ENCODE measurements at places on chromosomes 7 and 10.
A peak's percentile ranks its signal among the peaks of the same experiment; 100 is the strongest.

- no peak for DNase-seq
Measured at GRCh38 chr10:5142199-5142598, 42.8 kb downstream of the AKR1C8 start.

DNA sequence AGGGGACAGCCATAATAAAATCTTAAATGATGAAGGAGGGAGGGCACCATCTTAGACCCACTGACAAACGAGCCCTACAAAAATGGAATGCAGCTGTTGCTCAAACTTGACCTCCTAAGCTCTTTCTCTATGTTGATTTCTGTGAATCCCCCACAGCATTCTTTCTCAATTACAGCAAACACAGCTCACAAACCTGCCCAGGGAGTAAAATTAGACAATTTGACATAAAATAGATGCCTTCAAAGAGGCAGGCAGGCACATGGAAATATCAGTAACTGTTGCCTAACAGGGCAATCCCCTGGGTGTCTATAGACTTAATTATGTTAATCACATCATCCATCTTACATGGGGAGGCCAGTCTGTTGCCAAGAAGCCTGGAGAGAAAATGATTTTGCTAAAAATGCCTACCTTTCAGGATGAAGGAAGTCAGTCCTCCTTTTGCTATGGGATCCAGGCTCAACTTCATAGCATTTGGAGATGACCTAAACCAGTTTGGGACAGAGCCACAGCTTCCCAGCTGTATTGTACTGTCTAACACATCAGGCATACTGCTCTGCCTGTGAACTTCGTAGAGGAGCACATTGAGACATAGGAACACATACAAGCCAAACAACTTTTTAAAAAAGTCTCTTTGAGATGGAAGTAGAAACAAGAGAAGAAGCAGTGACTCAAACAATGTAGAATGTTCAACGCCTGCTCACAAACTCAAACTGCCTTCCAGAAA is 1177.4 kb downstream of the SORCS1 start:
- no peak for DNase-seq

DNA sequence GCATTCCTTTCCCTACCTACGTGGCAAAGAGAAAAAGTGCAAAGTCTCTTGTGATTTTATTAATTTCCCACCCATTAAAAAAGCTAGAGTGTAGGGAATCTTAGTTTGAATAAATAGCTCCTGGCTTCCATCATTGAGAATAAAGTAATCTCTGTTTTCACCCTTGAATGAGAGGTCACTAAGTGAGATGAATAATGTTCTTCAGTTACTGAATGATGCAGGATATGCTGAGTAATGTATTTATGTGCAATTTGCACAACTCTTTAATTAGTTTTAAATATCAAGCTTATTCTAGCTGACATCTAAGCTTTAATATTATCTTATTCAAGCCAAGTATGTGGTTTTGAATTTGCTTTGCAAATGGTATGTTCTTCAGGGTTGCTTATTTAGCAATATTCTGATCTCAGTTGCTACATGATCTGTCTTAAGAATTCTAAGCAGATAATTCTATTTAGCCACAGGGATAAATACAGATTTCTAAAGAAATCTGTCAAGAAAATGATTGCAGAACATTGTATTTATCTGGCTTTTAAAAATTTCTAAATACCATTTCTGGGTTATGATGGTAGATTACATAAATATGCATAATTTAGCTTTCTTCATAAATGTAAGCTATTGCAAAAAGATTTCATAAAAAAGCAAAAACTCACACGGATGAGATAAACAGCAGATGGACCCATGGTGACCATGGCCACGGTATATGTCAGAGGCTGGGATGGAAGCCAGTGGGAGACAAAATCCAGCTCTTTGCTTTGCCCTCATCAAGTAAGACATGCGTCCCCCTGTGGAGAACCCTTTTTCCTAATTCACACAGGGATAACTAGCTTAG is 141.0 kb downstream of the MACC1 start:
- DNase-seq = no peak

DNA sequence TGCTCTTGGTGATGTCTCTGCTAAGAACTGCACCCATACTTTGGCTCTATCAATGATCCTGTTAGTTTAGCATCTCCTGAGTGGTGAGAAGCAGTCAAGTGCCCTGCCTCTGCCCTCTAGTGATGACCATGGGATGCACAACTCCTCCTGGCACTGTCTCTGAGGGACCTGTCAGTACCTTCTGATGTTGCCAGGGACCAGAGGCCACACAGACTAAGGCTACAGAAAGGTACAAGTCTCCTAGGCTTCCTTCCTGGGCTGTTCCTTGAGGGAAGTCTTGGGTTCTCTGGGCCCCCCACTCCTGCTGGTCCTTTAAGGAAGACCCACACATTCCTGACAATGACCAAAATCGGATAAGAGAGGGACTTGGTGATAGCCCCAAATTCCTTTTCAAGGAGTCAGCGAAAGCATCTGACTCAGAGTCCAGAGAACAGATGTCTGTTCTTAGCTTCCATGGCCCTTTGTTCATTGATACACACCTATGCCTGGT is 15.3 kb downstream of the NKX2-3 start:
- no peak for DNase-seq

GRCh38 chr10:96082748-96083147 is 39.4 kb downstream of the CCNJ start:
- DNase-seq = no peak

DNA sequence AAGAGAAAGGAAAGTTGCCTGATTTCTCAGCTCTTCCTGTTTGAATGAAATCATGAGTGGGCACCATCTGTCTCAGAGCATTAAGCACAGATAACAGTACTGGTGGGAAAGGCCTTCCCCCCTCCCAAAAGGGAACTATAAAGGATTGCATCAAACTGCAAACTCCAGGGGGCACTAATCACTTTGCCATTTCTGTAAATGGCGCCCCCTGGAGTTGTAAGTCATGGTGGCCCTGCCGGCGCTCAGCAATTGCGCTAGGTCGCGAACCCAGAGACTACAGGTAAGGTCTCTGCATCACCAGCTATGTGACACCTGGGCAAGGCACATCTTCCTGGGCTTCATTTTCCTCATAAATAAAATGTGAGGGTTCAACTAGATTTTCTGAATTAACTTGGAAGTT is 11.1 kb downstream of the LRRC4 start:
- DNase-seq = no peak

- DNase-seq = no peak
Measured at GRCh38 chr10:97203220-97203619, 17.5 kb upstream of the SLIT1 start.

DNA sequence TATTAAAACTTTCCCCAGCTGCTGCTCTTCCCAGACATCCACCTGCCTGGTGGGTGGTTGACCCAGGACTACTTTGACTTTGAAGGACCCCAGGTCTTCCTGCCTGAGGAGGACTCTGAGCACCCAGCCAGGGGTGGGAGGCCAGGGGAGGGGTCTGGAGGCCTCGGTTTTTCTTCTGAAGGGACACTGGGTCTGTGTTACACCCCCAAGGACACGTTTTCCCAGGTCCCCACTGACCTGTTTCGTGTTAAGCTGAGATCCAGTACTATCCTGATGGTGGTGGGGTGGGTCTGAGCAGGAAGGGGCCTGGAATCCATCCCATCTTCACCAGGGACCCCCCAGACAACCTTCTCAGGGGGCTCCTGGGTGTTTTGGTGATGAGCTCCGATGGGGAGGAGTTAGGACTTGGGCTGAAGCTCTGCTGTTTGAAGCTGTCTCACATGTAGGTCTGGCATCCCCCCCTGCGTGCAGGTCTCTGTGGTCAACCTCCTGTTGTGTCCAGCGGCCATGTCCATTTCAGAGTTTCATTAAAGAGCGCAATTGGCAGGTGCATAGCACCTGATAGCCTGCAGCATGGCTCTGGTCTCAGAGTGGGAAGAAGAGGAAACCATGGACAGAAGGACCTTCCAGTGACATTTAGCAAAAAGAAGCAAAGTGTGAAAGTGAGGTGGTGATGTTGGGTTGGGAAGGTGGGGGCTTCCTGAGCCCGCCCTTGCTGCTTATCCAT is 3.5 kb downstream of the JAKMIP3 start:
- DNase-seq = no peak

DNA sequence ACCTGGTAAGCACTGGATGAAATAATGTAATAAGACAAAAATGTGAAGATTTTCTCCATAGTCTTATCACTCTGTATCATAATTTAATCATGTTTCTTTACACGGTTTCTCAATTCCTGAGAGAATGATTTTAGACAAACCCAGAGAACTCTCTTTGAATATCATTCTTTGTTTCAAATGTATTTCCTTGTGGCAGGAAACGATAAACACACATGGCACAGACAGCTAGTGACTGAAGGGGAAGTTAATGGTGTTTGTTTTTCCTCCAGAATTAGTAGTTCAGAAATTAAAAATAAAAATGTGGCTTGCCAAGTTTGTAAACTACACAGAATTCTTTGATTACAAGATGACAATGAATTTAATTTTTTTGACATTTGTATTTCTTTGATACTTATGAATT is 163.7 kb upstream of the PRPS1L1 start:
- no peak for DNase-seq

- no peak for DNase-seq
Measured at GRCh38 chr7:32587411-32587948, 92.2 kb downstream of the AVL9 start.

GRCh38 chr7:13946181-13946580 is 43.3 kb downstream of the ETV1 start:
- DNase-seq = no peak

DNA sequence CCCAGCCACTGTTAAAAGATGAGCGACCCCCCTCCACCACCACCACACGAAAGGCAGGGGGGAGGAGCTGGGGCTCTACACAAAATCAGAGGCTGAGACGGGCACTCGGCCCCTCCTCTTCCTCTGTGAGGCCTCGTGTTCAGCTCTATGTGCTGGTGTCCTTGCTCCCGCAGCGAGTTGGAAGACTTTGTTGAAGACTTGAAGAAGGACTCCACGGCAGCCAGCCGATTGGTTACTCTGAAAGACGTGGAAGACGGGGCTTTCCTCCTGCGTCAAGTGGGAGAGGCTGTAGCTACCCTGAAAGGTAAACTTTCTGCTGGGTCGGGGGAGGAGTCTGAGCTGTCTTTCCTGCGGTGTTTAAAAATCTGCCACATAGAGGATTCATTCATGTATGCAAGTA is 203.7 kb downstream of the ARHGAP21 start:
- DNase-seq = peak; percentile 9
